ENCODE measurements at places on chromosomes 3 and 15. TPM values are rescaled to one million over a fixed set of nuclear protein-coding genes. Genes with fewer than 3 reads are reported as not detected.

The HEG1 gene
- total RNA-seq = 33.8 TPM

GRCh38 chr3:128971421-128972100, 22.3 kb downstream of the CFAP92 start:
- no peak for DNase-seq

DNA sequence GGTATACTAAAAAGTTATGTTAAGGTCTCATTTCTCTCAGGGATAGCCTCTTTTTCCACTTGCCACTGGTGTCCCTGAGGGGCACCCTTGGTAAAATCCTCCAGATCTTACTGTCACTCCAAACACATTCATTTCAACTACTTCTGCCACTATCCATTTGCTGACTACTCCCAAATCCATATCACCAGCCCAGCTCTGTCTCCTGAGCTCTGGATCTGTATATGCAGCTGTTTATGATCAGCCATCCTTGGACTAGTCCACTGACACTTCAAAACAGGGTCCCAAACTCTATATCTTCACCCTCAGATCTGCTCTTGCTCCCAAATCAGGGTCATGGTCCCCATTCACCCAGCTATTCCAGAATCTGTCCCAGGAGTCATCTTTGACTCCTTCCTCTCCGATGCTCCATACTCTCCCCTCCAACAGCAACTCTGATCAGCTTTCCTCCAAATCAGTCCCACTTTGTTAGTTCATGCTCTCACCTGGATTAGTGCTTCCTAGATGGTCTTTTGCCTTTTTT, 9.9 kb downstream of the NCEH1 start:
- no peak for DNase-seq

The CPLX3 gene
- total RNA-seq = not detected

- no peak for DNase-seq
Measured at GRCh38 chr3:17412950-17413530, 329.4 kb downstream of the TBC1D5 start.

Measured in neural crest cell (in vitro differentiated cells).